ENCODE measurements at places on chromosomes 2 and 18. TPM values are rescaled to one million over a fixed set of nuclear protein-coding genes. Genes with fewer than 3 reads are reported as not detected.

The GPN1 gene
- total RNA-seq, result 29.0 TPM

The HSPE1 gene
- 102 TPM for total RNA-seq

The ARHGAP25 gene
- 1.1 TPM for total RNA-seq

The TMEM37 gene
- total RNA-seq, result not detected

The CD8A gene
- total RNA-seq, result not detected

The PLEK gene
- total RNA-seq, result not detected

The SULT1C3 gene
- total RNA-seq, result not detected

The LYPD1 gene
- total RNA-seq, result 256 TPM

The TMEFF2 gene
- total RNA-seq, result 0.12 TPM

The FEV gene
- not detected for total RNA-seq

The EPB41L3 gene
- 0.68 TPM for total RNA-seq

The SP140 gene
- not detected for total RNA-seq

The DLX1 gene
- total RNA-seq, result 0.38 TPM

The TUBA4B gene
- total RNA-seq, result not detected

The GAD1 gene
- 0.23 TPM for total RNA-seq

The CCDC121 gene
- 2.1 TPM for total RNA-seq

The NT5DC4 gene
- total RNA-seq, result not detected

The DSG4 gene
- not detected for total RNA-seq

The SERPINB11 gene
- total RNA-seq, result 0.12 TPM

The TSPYL6 gene
- total RNA-seq, result not detected

The IL1A gene
- not detected for total RNA-seq

The PPP4R1 gene
- 77.9 TPM for total RNA-seq

The IL36B gene
- total RNA-seq, result not detected

The LYG1 gene
- not detected for total RNA-seq

The EIPR1 gene
- total RNA-seq, result 21.1 TPM

The CCDC68 gene
- 2.2 TPM for total RNA-seq

The NEU2 gene
- not detected for total RNA-seq

The KCNG2 gene
- 0.12 TPM for total RNA-seq

The LCT gene
- total RNA-seq, result under 0.01 TPM

The RBM44 gene
- total RNA-seq, result 0.30 TPM

The SP9 gene
- total RNA-seq, result not detected

The CPO gene
- total RNA-seq, result 0.47 TPM

The FZD7 gene
- 8.0 TPM for total RNA-seq

The TTC39C gene
- total RNA-seq, result 15.7 TPM

All from smooth muscle cell of the coronary artery (primary cell).